C1 segment of cervical spinal cord (tissue), 14 donors: ENCODE measurements at places on chromosomes 5 and 9.

GRCh38 chr5:64026493-64026892 lies 64.2 kb upstream of the HTR1A start:
- no peak for DNase-seq

GRCh38 chr9:112278152-112278551 lies 55.3 kb downstream of the PTBP3 start:
- no peak for DNase-seq

- no peak for DNase-seq
Measured at GRCh38 chr9:20292002-20292401, 330.3 kb downstream of the MLLT3 start.

DNA sequence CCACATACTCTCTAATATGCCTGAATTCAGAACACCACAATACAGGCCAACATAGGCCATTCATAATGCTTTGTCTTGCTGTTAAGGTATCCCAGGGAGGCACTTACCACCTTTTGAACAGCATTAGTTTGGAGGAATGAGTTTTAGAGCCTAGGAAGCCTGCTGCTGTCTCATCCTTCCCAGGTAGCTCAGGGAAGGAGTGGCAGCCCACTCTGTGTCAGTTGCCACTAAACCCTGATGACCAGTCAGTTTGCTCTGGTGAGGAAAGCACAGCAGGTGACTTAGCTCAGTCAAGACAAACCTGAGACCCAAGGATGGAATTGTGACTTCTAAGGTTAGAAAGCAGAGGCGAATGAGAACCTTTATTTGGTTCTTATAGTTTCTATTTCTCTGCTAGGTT lies 337.4 kb upstream of the ATP10B start:
- no peak for DNase-seq

- no peak for DNase-seq
Measured at GRCh38 chr9:126796758-126797157, 8.1 kb upstream of the ZBTB43 start.

- no peak for DNase-seq
Measured at GRCh38 chr5:98735806-98736507, 37.5 kb upstream of the RGMB start.

DNA sequence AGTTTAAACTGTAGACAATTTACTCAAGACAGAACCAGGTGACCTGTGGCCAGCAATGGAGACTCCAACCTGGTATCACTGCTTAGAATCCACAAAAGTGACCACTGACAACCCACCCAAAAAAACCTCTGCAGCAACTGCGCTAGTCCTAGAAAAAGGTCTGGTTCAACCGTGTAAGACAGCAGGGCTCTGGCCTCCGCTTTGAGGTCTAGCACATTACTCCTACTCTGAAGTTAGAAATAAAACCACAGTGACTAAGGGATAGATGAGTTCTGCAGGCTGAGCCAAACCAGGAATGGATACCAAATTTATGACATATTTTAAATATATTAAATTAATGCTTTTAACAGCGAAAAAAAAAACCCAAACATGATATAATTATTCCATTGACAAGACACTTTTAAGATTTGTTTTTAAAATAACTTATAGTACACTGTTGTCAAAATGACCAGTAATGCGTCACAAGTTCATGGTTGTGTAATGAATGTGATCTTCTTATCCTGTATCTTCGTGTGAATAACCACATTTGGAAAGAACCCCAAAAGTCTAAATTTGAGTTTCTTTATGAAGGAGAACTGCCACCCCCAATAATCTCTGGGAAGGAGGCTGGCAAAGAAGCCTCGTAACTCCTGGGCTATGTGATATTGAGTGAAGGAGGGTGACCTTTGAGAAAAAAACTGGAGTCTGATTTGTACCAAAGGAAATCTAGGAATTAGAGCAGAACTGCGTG lies 101.9 kb upstream of the SLC44A1 start:
- DNase-seq, result no peak

DNA sequence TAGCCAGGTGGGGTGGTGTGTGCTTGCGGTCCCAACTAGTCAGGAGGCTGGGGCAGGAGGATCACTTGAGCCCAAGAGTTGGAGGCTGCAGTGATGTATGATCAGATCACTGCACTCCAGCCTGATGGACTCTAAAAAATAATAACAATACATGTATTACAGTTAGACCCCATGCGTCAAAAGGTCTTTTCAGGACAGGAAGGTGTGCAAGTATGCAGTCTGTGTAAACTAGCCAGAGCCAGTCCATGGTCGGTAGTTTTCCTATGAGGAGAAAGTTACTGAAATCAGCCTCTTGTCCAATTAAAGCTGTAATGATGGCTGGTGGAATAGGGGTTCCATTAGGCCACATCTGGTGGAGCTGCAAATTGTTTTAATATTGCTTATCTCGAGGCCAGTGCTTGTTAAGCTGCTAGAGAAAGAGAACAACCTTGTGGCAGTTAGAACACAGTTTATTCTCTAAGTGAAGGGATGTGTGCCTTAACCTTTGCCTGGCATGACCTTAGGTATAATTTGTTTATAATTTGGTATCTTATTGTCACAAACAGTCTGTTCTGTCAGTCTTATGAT lies 1.5 kb upstream of the STOM start:
- no peak for DNase-seq

DNA sequence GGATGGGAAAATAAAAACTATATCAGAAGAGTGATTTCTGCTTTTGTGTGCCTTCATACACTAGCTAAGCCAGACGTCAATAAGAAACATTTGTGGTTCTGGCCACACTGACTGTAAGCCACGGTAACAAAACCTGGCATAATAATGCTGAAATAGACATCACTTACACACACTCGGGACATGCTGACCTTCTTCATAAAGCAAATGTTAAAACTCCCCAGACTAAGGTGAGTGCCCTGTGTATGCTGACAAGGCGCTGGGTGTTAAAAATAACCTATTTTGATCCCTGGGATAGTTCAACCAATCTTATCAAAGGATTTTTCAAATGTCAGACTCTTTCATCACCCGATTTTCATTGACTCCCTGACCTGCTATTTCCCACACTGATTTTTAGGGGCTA lies 337.0 kb downstream of the RAB3C start:
- no peak for DNase-seq

DNA sequence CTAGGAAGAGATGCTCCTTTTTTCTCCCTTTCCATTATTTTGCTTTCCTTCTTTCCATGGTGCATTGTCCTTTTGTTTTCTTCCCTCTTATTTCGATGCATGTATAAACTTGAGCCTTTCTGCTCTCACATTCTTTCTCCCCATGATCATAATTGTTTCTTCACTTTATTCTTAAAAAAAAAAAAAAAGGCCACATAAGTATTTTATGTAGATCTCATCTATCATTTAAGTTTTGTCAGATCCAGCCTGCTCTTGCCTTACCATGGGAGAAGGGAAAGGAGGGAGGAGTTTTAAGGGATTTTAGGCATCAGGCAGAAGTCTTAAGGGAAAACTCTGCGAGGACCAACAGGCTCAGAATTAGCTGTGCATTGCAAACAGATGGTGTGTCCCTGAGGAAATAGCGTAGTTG lies 11.1 kb downstream of the TGFBR1 start:
- DNase-seq, result no peak

GRCh38 chr9:571741-572140 lies 269.8 kb upstream of the DMRT1 start:
- DNase-seq, result no peak

DNA sequence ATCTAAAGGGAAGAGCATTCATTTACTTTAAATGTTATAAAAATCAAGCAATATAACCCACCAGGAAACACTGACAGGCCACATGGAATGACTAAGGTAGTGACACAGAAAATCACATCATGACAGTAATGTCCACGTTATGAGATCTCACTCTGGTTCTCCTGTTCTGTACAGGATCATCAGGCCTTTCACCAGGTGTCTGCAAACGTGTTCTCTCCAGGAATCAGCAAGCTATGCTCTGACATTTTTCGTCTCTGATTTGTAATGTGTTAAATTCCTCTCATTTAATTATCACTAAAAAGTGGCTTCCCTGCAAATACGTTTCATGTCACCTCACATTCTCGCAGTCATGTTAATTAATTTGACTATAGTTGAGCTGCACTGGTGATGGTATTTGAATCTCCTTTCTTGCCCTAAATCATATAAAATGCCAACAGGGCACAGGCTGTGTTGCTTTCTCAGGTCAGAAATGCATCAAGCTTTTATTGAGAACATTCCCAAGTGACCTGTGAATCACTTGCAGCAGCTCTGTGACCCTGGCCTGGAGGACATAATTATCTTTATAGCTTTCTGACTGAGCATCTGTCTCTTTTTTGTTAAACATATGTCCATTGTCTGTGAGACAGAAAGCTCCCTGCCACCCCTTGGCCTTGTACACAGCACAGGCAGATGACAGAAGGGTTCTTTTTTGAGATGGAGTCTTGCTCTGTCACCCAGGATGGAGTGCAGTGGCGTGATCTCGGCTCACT lies 196.2 kb downstream of the DIRAS2 start:
- DNase-seq, result no peak

DNA sequence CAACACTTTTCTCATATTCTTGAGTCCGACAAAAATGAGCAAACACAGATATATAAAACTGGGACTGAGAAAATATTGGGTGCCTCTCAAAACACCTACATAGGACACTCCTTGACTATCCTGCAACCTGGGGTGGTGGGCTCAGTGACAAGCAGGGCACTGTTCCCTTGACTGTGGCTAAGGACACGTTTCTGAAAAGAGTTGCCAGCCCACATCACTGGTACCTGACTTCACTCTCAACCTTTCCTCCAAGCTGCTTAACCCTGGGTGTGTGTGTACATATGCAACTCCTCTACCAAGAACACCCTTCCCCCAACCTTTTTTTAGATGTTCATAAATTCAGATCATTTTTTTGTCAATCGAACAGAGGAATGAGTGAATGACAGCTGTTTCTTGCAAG lies 148.7 kb downstream of the ACTL7B start:
- no peak for DNase-seq

GRCh38 chr9:96217294-96217707 lies 84.7 kb downstream of the HSD17B3 start:
- DNase-seq, result no peak

DNA sequence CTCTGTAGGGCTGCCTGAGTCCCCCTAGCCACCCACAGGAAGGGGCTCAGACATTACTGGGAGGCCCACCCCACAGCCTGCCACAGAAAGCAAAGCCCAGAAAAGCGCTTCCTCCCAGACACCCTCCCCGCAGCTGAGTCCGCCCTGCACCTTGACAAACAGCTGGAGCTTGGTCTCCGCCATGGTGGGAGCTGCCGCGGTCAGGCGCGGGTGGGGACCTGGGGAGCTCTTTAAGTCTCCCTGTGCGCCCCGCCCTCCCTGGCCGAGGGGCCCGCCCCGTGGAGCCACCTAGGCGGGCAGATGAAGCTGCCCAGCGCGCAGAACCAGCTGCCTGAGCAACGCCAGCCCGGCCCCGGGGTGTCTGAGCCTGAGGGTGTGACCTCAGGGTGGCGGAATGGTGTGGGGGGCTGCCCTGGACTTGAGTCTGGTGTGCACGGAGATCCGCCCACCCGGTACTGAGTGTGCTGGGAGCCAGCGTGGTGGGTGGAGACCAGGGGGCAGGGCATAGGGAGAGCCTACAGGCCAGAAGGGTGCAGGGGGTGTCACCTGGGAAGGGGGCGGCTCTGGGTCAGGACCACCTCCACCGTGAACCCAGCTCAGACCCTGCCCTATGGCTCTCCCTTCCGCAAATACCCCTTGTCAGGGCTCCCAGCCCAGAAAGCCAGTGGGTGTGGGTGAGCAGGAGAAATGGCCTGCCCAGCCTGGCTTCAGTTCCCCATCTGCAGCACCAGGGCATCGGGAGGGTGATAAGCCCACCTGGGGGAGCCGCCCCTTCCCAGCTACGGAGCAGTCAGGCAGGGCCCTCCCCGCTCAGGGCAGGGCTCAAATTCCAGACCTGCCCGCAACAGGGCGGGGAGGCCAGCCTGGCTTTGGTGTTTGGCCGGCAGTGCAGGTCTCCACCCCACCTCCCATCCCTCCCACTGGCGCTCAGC lies at the start of gene CLIC3:
CLIC3 (minus strand) TSS at position 208 of the 932 bp plus-strand sequence; CDS start at position 183, 25 bp downstream.
- DNase-seq, result no peak

DNA sequence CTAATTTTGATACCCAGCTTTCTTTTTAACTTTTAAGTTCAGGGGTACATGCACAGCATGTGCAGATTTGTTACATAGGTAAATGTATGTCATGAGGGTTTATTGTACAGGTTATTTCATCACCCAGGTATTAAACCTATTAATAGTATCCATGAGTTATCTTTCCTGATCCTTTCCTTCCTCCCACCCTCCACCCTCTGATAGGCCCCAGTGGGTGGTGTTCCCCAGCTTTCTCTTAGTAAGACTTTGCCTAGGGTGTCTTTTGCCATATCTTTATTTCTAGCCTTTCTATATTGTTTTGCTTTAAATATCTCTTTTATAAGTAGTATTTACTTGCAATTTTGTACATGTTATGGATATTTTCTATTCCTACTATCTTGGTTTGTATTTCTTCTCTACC lies 243.7 kb downstream of the SGCD start:
- DNase-seq, result no peak

GRCh38 chr5:148934895-148935400 lies 108.5 kb downstream of the ADRB2 start:
- DNase-seq, result no peak

GRCh38 chr5:42837601-42838000 lies 25.9 kb upstream of the SELENOP start:
- DNase-seq, result no peak

DNA sequence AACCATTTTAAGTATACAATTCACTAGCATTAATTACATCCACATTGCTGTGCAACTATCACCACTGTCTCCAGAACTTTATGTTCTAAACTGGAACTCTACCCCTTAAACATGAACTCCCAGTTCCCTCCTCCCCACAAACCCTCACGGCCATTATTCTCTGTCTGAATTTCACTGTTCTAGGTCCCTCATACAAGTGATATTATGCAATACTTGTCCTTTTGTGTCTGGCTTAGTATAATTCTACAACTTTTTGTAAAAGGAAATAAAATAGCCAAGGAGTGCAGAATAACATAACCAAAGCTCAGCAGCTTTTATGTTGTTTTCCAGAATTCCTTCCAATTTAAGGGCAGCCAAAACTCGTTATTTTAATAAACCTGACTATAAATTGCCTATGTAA lies 53.2 kb downstream of the NAA35 start:
- no peak for DNase-seq

DNA sequence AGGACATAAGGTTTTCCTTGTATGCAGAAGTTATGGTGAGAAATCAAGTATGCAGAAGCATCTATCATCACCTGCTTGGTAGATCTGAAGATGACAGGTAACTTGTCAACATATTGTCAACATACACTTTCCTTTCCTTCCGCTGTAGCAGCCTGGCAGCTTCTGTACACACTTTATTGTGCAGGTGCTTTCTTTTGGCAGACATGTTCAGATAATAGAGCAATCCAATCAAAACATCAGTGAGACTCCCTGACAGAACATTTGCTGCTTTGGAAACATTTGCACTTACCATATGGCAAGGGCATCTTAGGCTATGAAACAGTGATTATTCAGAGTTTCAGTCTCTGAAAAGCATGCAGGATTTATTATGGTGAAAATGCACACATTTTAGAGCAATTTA lies 161.1 kb upstream of the CDH12 start:
- no peak for DNase-seq

DNA sequence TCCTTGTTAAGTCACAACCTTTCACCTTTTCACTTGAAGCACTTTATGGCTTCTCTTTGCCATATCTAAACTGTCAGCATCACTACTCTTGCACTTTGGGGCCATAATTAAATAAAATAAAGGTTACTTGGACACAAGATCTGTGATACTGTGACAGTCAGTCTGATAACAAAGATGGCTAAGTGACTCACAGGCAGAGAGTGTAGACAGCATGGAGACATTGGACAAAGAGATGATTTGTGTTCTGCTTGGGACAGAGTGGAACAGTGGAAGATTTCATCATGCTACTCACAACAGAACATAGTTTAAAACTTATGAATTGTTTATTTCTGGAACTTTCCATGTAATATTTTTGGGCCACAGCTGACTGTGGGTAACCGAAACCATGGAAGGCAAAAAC lies 81.7 kb upstream of the SMC5 start:
- DNase-seq, result no peak
